ENCODE measurements at places on chromosomes 7 and 10. TPM values are rescaled to one million over a fixed set of nuclear protein-coding genes. Genes with fewer than 3 reads are reported as not detected.

SEMA3E gene
- total RNA-seq: 0.61 TPM

CYP3A5 gene
- total RNA-seq: 0.22 TPM

GNAT3 gene
- total RNA-seq: not detected

CYP2E1 gene
- total RNA-seq: 0.13 TPM

TUBB8 gene
- 0.57 TPM for total RNA-seq

GSTK1 gene
- total RNA-seq: 36.1 TPM

SFTPA1 gene
- not detected for total RNA-seq

MAGI2 gene
- total RNA-seq: 14.7 TPM

Data from H9 (cell line).